Astrocyte of the spinal cord (primary cell): ENCODE measurements at places on chromosomes 12 and 14.
A peak's percentile ranks its signal among the peaks of the same experiment; 100 is the strongest.

GRCh38 chr12:115750340-115750739 lies 527.2 kb downstream of the MED13L start:
- DNase-seq: no peak

DNA sequence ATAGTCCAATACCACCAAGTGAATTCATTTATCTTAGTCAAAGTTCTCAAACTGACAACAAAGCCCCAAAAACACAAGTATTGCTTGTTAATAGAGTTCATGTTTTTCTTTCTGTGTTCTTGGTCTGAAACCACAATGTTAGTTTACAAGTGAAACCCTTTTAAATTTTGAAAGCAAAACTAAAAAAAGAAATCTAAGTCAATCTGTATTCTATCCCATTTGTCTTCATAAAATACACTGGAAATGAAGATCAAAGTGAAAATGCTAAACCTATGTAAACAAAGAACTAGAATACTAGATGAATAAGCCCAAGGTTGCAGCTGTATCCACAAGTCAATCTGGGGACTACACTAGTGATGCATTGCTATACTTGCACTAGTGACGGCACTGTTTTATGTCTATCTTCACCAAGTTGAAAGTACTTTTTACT lies 10.4 kb downstream of the MAP4K5 start:
- peak; percentile 73 for DNase-seq

DNA sequence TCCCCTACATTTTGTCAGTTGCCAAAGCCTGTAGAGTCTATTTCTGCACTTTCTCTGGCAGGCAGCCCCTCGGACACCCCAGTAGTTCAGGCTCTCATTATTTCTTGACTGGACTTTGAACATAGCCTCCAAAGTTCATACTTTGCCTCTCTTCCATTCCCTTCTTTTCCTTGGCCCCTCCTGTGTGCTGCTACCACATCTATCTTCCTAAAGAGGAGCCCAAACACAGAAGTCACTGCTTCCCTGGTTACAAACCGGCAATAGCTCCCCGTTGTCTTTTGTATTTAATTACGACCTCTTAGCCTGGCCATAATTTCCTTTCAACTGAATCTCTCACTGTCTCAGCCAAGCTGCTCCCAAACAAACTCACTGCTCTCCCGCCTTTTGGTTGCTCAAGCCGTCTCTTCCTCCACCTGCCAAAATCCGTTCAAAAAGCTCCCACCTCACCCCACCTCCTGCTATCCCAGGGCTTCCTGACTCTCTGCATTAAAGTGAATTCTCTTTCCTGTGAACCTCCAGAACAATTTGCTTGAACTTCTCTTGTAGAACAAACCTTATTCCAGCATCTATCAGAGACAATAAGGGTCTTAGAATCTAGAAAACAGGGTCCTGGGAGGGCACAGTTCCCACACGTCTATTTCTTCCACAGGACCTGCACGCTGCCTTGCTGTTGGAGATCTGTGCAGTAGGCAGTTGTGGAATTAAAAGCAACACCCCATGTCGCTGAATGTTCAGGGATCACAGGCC lies 46.9 kb downstream of the PRMT8 start:
- DNase-seq: no peak

DNA sequence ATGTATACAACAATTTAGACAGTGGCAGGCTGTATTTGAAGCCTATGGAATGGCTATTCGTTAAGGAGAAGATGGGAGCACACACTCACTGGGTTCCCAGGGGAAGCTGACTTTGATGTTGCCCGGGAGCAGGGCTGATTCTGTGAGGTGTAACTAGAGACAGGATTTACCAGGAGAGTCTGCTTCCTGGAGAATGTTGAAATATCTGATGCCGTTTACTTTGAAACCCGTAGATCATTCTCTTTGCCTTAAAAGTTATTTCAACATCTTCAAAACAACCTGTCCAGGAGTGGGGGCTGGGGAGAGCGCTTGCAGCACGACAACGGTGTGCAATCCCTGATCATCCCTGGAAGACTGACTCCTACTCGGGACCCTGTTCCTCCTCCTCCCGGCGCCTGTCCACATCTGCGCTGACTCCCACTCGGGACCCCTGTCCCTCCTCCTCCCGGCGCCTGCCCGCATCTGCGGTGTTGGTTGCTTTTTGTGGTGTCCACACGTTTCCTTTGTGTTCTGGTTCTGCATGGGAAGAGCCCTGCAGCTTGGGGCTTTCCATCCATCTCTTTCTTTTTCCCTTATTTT lies 72.6 kb downstream of the AACS start:
- DNase-seq: no peak

GRCh38 chr12:6478416-6478815 lies 7.9 kb upstream of the VAMP1 start:
- DNase-seq: no peak

DNA sequence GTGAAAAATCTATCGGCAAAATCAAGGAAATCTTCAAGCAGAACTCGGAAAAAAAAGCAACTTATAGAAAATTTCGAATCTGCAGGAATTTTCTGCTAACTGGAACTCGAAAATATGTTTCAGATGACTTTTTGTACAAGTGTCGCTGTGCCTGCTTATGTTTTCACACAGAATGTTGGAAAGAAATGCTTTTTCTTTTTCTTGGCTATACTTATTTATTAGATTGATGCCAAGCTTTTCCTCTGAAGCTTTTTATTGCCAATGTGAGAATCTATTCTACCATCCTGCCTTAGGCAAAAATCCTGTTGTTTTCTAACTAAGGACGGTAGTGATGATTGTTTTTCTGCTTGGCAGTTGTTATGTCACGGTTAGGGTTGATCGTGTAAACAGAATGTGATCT lies 65.8 kb downstream of the TRHDE start:
- DNase-seq: no peak

GRCh38 chr14:26599291-26599690 lies 1.5 kb upstream of the NOVA1 start:
- no peak for DNase-seq

DNA sequence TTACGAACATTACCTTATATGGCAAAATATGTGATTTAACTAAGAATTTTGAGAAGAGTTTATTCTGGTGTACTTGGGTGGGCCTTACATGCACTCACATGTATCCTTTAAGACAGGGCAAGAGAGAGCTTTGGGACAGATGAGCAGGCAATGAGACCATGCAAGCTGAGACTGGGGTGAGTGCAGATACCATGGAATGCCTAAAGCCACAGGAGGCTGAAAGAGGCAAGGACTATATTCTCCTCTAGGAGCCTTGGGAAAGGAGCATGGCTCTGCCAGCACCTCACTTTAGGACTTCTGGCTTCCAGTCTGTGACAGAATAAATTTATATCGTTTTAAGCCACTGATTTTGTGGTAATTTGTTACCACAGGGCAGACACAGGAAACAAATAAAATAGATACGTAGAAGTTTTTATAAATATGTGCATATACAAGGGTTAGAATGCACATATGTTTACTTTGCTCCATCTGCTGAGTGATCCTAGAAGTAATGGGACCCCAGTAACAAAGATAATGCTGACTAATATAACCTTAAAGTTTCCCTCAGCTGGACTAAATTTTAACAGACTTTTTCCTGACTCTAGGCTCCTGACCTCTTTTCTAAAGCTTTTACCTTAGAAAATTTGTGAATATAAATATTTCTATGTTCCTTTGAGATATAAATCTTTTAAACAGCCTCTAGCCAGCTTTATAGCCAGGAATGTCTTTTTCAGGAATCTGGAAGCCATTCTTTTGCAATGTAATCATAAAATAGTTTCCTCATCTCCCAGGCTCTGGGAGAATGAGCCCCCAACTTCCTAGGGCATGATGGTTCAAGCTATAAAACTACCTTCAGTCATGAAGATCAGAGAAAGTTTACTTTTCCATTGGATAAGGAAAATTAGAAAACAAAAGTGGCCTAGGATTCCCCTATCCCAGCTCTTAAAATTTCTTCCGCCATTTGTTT lies 216.8 kb downstream of the PPFIA2 start:
- no peak for DNase-seq

DNA sequence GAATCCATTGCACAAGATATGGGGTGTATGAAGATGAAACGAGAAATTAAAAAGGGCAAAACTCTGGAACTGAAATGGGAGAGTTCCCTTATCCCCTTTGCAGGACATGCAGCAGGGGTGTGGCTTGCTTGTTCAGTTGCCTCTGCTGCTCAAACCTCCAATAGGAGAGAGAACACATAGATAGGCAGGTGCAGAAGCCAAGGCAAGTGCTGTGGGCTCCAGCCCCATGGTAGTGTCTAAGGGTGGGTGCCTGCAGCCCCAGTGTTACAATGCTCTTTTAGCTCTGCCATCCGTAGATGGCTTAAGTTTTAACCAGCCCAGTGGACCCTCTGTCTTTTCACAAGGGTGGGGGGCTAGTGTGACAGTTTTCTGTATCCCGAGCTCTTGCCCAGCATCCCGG lies 69.7 kb downstream of the CMAS start:
- no peak for DNase-seq

DNA sequence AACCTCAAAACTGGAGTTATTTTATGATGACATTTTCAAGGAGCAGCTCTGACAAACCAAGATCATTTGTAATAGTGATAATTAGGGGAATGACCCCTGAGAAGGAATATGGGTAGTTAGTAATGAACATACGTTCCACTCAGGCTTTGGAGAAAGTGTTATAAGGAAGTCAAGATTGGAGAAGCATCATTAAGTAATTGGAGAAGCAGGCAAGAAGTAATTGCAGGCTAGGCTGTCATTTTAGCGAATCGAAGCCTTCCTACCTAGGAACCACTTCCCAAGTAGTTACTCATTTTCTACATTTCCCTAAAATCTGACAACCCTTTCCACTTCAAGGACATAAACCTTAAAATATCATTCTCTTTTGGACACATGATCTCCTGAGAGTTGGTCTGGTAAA lies 1.2 kb downstream of the EDDM3B start:
- DNase-seq: no peak

DNA sequence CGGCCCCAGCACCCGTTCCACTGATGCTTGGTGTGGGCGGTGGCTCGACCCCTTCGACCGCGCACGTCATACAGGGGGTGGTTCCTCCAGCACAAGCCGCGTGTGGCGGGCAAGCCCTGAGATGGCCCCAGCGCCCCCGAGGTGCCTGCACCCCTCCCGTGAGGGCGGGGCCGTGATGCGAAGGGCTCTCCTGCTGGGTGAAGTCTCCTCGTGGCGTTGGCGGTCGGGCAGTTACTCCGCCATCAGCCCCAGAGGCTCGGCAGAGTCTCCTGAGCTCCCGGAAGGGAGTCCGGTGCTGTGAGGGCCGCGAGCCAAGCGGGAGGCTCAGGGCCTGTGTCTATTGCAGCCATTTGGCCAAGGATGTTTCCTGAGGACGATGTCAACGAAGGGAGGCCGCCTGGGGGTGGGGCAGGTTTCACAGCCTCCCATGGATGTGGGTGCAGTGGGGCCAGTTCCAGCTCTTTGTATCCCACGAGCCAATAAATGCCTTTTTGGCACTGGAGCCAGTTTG lies 78.1 kb upstream of the GALNT9 start:
- no peak for DNase-seq

GRCh38 chr14:28671425-28671824 lies 95.2 kb upstream of the FOXG1 start:
- peak; percentile 81 for DNase-seq

GRCh38 chr12:72173974-72174373 lies 98.2 kb upstream of the TRHDE start:
- DNase-seq: no peak

- no peak for DNase-seq
Observed at GRCh38 chr14:104544362-104544961, 35.1 kb upstream of the C14orf180 start.

DNA sequence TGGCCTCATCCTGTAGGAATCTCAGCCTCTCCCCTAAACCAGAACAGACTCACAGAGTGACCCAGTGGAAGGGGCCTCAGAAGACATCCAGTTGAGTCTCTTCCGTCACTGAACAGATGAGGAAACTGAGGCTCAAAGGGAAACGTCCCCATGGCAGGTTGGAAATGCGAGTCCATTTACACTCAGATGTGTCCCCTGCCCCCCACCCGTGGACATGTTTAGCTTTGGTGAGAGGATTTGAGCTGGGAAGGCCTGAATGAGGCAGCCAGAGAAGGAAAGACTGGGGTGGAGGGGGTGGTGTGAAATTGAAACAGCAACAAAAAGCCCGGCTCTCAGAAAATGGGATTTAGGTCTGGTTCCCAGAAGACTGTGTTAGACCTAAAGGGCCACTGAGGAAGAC lies 1.7 kb downstream of the FAIM2 start:
- DNase-seq: no peak

DNA sequence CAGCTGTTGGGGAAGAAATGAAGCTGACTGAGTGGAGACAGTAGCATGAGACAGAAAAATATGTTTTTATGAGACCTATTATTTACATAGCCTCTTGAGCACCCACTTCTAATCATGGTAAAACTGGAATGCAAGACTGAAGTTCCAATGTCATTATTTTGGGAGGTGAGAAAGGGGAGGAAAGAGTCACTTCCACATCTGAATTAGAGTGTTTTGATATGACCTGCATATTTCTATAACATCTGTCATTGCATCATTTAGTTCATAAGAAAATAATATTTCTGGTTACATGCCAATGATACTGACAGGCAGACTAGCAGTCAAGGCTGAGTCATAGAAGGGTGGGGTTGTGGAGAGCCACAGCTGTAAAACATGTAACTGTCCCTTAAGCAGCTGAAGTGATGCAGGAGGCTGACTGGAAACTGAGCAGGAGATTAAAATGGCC lies 26.7 kb downstream of the NTN4 start:
- peak; percentile 86 for DNase-seq

DNA sequence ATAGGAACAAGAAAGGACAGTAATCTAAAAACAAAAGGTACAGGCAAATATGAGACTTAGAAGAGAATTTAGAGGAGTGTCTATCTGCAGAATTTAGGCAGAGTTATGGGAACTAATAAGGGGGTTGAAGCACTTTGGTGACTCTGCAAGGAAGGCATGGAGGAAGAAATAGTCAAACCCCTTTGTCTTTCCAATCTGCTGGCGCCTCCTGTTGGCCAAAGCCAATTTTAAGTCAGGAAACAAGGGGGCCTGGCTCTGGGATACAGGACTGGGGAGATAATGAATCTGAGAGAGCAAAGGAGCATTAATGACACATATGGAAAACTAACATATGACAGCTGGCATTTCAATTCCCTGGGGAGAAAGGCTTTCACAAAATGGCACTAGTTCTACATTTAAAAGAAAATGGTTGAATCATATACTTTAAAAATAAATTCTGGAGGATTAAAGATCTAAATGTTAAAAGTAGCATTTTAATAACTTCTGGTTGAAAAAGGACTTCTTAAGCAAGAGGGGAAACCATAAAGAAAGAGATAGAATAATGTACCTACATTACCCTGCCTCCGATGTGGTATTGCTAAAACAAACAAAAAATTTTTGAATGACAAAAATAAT lies 48.5 kb upstream of the CSRP2 start:
- DNase-seq: peak; percentile 43

GRCh38 chr12:66500841-66501240 lies 178.0 kb downstream of the GRIP1 start:
- no peak for DNase-seq

DNA sequence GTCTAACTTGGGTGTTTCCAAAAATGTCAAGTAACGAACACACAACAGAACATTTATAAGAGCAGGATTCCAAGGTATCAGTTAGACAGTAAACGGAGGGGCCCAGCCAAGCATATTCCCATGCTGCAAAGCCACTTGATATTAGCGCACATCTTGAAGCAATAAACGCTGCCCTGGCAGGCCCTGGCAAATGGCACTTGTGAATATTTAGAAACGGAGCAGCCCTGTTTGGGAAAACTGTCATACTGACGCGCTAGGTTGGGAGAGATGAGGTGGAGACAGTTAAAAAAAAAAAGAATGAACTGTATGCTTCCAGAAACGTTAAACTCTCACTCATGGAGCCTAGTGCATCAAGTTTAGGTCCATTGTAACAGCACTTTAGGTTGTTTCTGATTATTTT lies 9.3 kb downstream of the DGLUCY start:
- DNase-seq: no peak
